Esophagus mucosa (tissue), 1 donor: ENCODE measurements at places on chromosomes 6 and 20. TPM values are rescaled to one million over a fixed set of nuclear protein-coding genes. Genes with fewer than 3 reads are reported as not detected.

Gene IL20RA
- 13.3 TPM for total RNA-seq

Gene COL9A3
- 1.5 TPM for total RNA-seq

Gene NKAIN4
- total RNA-seq: not detected

Gene HNF4A
- not detected for total RNA-seq

- peak; percentile 17 for ATAC-seq
These were observed 706 bp upstream of the TUBB2B start for GRCh38 chr6:3228046-3228671.

DNA sequence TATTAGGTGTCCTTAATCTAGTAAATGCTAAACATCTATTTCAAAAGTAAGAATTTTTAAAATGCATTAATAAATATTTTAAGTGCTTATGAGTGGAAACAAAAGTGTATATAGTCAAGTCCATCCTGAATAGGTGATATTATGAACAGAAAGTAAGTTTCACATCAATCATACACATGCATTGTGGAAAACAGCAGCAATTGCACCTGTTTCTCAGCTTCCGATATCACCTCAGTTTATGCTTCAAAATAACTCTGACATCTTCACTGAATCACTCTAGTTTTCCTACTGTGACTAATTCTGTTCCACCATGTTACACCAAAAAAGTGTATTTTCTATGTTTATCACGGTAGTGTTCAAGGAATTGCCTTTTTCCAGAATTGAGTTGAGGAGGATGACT, 172.6 kb upstream of the MANEA start:
- ATAC-seq: no peak

DNA sequence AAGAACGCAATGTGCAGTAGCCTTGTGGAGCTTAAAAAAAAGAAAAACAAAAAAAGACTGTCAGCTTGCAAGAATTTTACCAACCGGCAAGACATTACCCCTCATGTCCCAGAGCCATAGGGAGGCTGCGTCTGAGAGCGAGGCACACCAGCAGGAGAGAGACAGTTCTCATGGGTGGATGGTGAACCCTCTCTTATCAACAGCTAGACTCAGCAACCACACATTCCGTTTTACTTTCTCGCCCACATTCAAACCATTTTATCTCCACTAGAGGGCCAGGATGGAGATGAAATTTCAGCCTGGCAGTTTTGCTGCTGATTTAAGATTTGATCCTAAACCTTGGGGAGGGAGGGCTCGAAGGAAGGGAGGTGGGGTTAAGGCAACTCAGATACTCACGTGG, 247.0 kb downstream of the ATXN1 start:
- peak; percentile 16 for ATAC-seq

DNA sequence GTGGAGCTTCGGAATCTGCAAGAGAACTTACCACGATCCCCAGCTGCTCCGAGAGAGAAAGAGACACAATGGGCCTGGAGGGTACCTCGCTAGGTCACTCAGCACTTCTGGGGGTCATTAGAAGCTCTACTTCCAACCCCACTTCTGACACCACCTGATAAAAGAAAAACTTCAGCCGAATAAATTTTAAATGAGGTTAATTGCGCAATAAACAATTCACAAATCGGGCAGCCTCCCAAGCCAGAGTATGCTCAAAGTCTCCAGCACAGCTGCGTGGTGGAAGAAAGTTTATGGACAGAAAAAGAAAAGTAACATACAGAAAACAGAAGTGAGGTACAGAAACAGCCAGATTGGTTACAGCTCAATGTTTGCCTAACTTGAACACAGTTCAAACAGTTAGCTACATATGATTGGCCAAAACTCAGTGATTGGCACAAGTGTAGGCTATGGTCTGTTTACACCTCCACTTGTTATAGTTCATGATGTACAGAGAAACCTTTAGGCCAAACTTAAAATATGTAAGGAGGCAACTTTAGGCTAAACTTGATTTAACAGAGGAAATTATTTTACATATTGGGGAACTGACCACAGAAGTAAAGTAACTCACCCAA, 52.6 kb downstream of the COL11A2 start:
- no peak for ATAC-seq

DNA sequence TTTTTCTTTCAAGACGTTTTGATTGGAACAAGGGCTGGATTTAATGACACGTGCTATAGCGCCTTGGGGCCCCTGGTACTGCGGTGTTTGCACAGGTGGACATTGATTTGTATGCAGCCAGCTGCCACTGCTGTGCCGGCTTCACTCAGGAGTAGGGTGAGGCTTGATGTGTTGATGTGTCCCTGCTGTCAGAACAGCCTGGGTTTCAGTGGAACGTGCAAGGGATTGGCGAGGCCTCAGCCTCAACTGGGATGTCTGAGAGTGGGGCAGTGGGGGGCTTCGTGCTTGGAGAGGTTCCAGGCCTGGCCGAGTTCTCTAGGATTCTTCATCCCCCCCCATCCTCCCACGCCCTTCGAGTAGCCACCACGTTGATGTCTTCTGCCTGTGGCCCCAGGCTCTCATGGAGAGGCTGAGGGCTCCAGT, 23.0 kb downstream of the PYGB start:
- ATAC-seq: no peak

DNA sequence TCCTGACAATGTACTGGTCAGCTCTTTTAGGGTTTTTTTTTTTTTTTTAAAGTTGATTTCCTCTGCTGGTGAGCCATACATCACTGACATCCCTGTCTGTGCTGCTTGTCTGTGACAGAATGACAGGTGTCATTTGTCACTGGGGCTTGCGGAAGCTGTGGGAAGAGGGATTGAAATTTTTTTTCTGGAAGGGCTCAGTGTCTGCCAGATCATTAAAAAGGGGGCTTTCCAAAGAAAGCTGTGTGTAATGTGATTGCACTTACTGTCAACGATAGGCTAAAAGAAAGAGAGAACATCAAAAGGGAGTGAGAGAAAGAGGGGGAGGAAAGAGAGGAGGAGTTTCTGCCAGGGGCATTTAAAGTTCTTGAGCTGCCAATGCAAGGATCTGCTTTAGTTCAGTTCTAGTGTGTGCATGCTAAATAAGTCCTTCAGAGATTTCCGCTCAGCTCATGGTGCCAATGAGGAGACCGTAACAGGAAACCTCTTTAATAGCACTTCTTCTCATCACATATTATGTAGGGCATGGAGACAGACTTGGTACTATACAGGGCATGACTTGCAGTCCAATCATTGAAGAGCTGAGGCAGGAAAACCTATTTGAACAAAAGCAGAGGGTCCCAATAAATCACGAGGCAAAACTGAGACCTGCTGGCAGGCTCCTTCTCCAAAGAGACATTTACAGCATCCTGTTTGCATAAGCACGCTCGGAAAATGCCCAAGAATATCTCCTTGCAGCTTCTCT, 177.2 kb downstream of the TSHZ2 start:
- ATAC-seq: no peak

- ATAC-seq: peak; percentile 26
These were observed 297.3 kb upstream of the FLRT3 start for GRCh38 chr20:14634665-14635064.
